ENCODE measurements at places on chromosomes 1 and 21. TPM values are rescaled to one million over a fixed set of nuclear protein-coding genes. Genes with fewer than 3 reads are reported as not detected.

Gene SELL
- not detected for total RNA-seq

Gene GJA5
- total RNA-seq: 0.70 TPM

Gene DYNLT4
- total RNA-seq: not detected

Gene FAM110D
- total RNA-seq: 1.3 TPM

Gene MPZ
- total RNA-seq: not detected

Gene CNR2
- 0.66 TPM for total RNA-seq

Gene LMOD1
- 10.0 TPM for total RNA-seq

Gene FCRL4
- total RNA-seq: not detected

Gene SMYD3
- total RNA-seq: 55.3 TPM

Gene PCNX2
- 24.4 TPM for total RNA-seq

Gene SLC39A1
- 60.5 TPM for total RNA-seq

GRCh38 chr1:24555591-24556413 is at the start of gene NCMAP:
Gene NCMAP (plus strand): TSS chr1:24556087. CDS start chr1:24595431, 39,344 bp downstream.
- peak; percentile 86 for DNase-seq

DNA sequence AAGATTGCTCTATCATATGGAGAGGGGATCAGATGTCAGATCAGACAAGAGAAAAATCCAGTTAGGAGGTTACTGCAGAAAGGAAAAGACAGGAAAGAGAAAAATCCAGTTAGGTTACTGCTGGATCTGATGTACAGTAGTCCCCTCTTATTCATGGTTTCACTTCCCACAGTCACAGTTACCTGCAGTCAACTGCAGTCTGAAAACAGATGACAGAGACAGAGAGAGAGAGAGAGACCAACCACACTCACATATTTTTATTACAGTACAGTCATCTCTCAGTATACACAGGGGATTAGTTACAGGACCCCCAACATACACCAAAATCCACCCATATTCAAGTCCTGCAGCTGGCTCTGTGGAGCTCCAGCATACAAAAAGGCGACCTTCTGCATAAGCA is 29.3 kb downstream of the NUP133 start:
- DNase-seq: no peak

DNA sequence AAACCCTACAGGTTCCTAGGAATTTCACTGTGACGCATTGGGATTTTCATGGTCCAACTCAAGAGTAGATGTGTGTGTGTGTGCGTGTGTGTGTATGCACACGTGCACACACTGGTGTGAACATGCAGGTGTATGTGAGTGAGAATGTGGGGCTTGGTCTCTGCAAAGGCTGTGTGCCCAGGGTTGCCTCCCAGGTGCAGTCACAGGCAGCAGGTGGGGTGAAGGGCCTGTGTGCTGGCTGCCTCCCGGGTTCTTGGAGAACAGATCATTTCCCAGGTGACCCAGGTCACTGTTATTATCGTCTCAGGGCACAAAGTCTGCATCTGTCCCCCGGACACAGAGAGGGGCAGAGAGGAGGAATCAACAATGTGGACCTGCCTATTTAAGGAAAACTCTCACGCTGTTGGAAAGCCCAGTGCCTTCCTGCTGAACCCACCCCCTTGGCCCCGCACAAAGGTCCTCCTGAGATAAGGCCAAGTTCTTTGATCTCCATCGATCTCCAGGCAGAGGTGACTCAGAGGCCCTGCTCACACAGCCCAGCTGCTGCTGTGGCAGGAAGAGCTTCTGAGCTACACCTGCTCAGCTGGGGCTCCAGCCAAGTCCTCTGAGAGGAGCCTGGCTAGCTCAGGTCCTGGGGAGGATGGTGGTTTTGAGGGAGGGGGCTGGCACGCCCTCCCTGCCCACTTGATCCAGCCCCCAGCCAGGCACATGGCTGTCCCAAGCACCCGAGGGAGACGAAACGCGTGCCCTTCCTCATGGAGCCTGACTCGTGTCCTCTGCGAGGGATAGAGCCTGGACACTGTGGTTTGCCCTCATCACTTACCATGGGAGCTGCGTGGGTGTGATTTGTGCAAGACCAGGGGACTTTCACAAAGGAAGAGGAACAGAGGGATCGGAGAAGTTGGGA is 134.0 kb upstream of the ARHGEF16 start:
- DNase-seq: peak; percentile 87

- DNase-seq: no peak
These were observed 20.3 kb upstream of the TXLNA start for GRCh38 chr1:32159189-32159588.

DNA sequence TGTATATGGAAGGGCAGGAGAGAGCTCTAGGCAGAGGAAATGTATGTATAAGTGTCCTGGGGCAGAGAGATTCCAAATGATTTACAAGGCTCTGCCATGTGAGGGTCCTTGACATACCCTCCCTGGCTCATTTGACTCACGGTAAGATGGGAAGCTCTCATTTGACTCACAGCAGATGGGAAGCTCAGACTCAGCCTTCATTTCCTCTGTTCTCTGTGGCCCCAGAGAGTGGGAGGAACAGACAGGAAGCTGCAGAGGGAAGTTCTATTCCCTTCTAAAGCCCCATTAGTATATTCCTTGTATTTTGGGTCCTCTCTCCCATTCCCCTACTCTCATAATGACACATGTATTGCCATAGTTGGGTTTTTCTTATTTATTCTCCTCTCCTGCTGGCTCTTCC is 44.9 kb downstream of the FOXD2 start:
- DNase-seq: no peak

DNA sequence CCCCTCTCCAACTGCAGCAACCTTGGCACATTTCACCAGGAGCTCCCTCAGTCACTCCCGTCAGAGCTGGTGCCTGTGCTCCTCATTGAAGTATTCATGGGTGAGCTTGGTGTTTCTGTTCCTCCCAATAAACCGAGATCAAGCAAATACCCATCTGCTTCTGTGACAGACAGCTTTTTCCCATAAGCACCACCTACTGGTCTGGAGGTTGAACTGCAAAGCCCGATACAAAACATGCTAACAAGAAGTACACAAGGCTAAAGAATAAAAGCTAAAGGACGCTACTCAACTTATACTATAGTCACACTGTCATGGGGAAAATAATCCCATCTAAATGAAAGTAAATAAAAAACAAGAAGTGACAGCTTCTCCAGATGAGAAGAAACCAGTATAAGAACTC is 111.9 kb upstream of the C21orf91 start:
- no peak for DNase-seq

DNA sequence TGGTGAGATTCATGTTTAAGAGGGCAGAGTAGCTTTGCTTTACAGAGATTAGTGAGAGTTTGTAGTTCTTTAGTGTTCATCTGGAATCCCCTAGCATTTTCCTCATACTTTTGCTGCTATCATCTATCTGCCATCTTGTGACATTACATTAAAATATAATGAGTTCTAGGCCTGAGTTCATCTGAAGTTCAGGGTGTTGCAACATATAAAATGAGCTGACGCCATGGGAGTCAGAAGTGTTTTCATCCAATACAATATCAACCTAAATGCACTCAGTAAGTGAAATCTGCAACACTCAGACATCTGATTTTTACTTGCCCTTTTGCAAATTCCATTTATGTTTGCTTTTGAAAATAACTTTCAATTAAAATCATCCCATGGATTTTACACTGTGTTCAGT is 153.8 kb downstream of the NTNG1 start:
- no peak for DNase-seq

DNA sequence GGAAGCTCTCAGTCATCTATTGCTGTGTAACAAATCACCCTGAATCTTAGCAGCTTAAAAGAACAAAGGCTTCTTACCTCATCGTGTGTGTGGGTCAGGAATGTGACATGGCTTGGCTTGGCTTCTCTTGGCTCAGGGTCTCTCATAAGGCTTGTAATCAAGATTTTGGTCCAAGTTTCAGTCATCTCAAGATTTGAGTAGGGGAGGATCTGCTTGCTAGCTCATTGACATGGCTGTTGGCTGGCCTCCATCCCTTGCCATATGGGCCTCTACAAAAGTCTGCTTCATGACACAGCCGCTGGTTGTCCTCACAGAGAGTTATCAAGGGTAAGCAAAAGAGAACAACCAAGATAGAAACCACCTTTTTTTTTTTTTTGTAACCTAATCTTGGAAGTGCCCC is 207.7 kb downstream of the PTPRC start:
- no peak for DNase-seq

GRCh38 chr1:2867861-2868260 is 66.4 kb upstream of the TTC34 start:
- DNase-seq: no peak

GRCh38 chr1:61079898-61080336 is 2.4 kb upstream of the NFIA start:
- DNase-seq: peak; percentile 69

- no peak for DNase-seq
These were observed 2.9 kb downstream of the SMIM12 start for GRCh38 chr1:34856697-34857096.

DNA sequence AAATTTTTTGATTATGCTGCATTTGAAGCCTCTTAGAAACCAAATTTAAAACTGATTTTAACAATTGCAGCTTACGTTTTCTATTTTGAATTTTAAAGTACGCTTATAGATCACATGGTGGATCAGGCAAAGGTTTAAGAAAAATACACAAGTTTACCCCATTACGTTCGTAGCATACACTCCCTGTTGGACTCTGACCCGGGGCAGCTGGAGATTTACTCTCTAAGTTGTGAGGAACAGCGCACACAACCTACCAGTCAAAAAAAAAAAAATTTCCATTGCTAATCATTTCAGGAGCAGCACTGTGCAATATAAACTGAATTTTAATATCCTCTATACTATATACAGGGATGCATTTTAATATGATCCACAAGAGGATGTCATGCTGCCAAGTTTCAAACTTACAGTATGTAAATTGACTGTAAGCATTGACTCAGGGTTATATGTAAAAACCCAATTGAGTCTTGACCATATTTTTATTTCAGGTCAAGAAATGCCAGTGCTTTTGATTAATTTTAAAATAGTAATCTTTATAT is 20.4 kb downstream of the CSDE1 start:
- DNase-seq: no peak

DNA sequence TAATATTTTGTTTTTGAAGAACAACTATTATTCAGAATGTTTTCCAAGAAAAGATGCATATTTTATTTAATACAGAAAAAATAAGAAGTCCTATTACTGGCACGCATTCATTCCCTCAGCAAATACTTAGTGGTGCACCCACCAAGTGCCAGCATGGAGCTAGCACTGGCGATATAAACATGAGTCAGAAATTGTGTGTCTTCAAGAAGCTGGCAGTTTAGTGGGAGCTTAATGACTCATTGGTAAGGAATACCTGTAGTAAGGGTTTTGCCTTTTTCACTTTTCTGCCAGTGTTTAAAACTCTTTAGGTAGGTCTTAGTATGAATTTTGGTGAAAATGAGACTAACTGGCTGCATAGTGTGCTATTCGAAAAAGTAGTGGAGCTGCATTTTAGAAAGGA is 6.3 kb downstream of the MAGI3 start:
- no peak for DNase-seq

DNA sequence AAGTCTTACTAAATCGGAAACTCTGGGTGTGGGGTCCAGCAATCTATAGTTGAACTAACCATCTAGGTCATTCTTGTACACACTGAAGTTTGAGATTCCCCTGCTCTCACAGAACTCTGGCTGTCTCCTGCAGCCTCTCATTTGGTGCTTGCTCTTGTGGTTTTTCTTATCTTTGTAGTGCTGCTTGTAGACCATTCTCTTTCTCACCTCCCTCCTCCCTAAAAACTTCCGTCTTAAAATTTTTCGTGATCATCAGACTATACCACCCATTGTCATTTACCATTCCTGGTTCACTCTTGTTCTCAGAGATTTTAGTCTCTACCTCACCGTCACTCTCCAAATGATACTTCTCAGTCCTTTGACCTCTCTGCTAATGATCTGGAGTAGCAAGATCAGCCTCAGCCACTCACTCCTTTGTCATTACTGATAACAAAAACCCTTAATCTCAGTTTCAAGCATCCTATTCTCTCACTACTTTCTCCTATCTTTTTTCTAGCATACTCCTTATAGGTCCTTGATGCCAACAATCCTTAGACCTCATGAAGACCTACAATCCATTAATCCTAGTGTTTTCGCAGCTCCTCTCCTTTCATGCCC is 13.0 kb upstream of the EPHX4 start:
- DNase-seq: no peak

DNA sequence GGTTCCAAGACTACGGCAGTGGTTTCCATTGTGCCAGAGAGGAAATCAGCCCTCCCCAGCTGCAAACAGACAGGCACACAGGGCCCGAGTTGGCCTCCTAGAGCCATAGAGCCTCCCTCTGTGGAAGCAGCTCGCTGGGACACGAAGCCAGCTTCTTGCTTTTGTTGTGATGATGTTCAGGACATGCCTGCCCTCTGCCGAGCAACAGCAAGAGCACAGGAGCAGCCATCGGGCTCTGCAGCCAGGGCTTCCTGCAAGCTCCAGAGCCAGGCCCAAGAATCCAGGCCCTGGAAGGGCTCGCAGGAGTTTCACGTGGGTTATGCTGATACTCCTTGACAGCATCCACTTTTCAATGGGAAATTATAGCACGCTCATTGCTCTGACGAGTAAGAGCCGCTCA is 18.5 kb downstream of the NPHP4 start:
- DNase-seq: peak; percentile 30

GRCh38 chr21:23939369-23940065 is 1667.8 kb downstream of the MRPL39 start:
- DNase-seq: no peak

- no peak for DNase-seq
These were observed 4.6 kb upstream of the PIAS3 start for GRCh38 chr1:145863282-145864018.

- DNase-seq: no peak
These were observed 80.7 kb downstream of the JMJD4 start for GRCh38 chr1:227654431-227654830.

DNA sequence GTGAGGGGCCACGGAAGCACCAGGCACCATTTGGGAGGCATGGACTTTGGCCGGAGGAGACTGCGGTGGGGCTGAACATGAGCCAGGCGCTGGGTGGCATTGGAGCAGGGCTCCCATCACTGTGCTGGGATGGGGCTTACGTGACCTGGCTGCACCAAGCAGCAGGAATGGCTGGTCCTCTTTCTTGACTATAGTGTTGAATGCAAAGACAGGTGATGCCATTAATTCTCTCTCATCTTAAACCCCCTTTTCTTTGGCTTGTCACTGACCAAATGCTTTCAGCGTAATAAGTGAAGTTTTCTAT is 447.9 kb downstream of the CAMTA1 start:
- no peak for DNase-seq

- DNase-seq: no peak
These were observed 44.0 kb upstream of the SCCPDH start for GRCh38 chr1:246680190-246680589.

- DNase-seq: no peak
These were observed 22.0 kb downstream of the PRPF38A start for GRCh38 chr1:52426371-52426770.

GRCh38 chr21:43575473-43575844 is 83.8 kb downstream of the HSF2BP start:
- DNase-seq: no peak

DNA sequence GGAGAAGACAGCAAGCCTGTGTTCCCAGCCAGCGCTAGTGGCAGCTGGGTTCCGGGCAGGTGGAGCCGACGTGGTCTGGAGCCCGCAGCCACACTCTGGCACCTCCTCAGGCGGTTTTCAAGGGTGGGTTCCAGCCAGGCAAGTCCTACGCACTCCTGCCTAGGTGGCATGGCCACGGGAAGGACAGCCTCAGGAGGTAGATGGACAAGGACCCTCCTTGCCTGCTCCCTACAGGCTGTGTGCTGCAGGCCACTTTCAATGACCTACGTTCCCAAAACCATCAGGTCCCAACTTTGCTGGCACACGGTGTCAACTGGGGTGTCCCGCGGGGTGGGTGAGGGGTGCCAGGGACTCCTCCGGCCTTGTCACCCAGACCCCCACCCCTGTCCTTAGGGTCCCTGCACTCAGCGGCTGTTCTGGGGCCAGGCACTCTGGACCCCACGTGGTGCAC is 6.7 kb upstream of the PTGER3 start:
- no peak for DNase-seq

- no peak for DNase-seq
These were observed 113.6 kb downstream of the ZMYM4 start for GRCh38 chr1:35382107-35382506.

Data from Peyer's patch (tissue), 4 donors.